ENCODE measurements at places on chromosomes 1 and 21.

GRCh38 chr21:31872452-31873274 is at the start of gene HUNK:
HUNK (plus strand) TSS chr21:31873020; CDS start chr21:31873675, 655 bp downstream.
- peak; percentile 14 for DNase-seq

GRCh38 chr1:35962952-35963351 is 32.0 kb downstream of the AGO3 start:
- DNase-seq, result no peak

- no peak for DNase-seq
Measured at GRCh38 chr1:11862890-11863289, 4.1 kb upstream of the NPPB start.

GRCh38 chr1:63813829-63814277 is 40.0 kb downstream of the ROR1 start:
- no peak for DNase-seq

GRCh38 chr21:45950740-45951515 is 30.6 kb upstream of the COL6A1 start:
- DNase-seq, result peak; percentile 83

- no peak for DNase-seq
Measured at GRCh38 chr1:36034692-36035091, 49.2 kb upstream of the TEKT2 start.

All from DMS 273 treated with DMSO at 0.1 percent for 48 hours (cell line).